ENCODE measurements at places on chromosomes 4 and X.

DNA sequence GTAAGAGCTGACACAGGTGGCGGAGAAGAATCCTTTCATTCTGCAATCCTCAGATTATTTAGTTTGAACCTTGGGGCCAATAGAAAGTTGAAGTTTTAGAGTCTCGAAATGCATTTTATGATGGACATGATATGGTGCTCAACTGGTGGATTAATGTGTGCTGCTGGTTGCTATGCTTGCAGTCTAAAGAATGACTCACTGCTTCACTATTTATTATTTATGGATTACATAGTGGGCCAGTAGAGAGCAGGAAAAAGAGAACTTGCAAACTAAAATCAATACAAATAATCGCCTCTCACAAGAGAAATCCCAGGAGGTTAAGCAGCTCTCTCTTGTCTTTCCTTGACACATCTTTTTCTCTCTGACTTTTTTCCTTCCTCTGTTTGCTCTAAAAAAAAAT is 2326.8 kb upstream of the AGA start:
- DNase-seq = no peak

- DNase-seq = no peak
These were observed 118.9 kb downstream of the RAB28 start for GRCh38 chr4:13365195-13365594.

GRCh38 chr4:92447255-92447905 is 143.6 kb downstream of the GRID2 start:
- DNase-seq = no peak

DNA sequence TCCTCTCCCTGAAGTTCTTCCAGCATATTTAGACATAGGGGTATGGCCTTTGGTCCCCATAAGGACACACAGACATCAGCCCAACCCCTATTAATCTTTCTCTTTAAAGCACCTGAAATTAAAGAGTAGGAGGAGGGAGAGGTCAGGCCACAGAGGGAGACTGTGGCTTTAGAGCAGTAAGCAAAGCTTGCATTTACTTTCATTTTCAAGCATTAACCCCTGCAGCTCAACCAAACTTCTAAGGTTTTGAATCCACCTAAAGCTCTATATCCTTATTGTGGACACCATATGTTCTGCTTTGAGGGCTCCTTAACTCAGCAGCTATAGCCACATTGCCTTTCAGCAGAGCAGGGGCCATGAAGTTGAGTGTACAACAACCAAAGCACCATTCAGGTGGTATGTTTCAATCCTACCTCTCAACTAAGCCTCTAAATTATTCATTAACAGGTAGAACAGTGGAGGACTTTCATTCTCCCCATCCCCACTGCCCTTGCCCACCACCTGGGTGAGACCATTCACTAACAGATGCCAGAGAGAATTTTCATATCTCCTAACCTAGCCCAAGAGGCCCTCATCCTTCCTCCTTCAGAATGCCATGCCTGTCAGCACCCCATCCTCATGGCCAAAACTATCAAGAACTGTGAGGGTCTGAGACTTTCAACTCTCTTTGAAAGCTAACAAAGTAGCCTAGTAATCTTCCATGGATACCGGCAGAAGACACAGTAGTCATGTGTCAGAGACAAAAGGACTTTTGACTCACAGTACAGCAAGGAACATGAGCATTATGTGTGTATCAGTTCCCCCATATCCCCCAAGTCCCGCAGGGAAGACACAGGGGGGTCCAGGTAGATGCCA is 20.8 kb downstream of the LIN54 start:
- no peak for DNase-seq

GRCh38 chr4:2837904-2838496 is 5.6 kb upstream of the ADD1 start:
- no peak for DNase-seq

- DNase-seq = no peak
These were observed 87.2 kb downstream of the HS3ST1 start for GRCh38 chr4:11341337-11342043.

DNA sequence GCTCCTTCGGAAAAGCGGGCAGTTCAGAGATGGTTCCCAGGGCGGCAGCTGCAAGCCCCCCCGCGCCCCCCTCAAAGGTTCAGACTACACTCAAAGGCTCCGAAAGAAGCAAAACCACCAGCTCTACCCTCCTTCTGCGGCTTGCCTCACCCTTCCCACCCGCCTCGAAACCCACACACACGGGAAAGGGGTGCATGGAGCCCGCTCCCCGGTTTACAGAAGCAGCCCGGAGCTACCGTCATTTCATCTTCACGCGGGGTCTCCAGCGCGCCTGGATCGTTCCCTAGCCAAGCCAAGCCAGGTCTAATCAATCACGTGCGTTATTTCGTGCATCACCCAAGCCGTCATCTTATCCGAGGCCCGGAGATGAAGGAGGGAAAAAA is 1.2 kb downstream of the NLGN4X start:
- DNase-seq = no peak

DNA sequence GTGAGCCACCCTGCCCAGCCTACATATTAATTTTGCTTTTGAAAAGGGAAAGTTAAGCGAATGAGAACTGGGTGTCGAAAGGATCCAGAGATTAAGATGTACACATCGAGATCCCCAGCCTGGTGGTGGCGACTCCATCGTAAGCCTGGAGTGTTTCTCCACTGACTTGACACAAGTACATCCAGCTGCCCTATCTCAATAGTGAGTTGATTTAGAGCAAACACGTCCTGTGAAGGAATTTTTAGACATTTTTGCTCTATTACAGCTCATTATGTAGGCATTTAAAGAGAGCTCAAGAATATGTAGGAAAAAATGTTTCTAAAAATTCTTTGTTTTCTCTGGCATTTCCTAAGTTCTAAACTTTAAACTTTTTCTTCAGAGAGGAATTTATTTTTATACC is 11.7 kb upstream of the CLDN34 start:
- peak; percentile 67 for DNase-seq

DNA sequence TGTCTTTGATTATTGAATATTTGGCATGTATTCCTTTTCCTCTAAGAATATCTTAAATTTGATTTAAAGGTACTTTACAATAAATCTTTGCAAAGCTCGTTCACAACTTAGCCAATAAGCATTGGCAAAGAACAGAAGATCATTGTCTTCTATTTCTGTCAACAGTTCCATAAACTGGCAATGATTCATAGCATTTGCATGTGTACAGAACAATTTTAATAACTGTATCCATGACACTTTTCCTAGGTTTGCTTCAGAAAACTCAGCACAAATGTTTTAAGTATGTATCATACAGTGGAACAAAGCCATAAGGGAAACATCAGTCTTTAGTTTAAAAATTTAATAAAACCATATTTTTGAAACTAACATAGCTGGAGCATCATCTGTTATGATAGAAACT is 462.7 kb upstream of the RPS6KA3 start:
- no peak for DNase-seq

- DNase-seq = no peak
These were observed 92.6 kb downstream of the NSUN7 start for GRCh38 chr4:40842318-40842717.

- no peak for DNase-seq
These were observed 128.1 kb upstream of the STK26 start for GRCh38 chrX:131894995-131895394.

GRCh38 chr4:101271516-101271915 is 75.8 kb downstream of the PPP3CA start:
- DNase-seq = no peak

DNA sequence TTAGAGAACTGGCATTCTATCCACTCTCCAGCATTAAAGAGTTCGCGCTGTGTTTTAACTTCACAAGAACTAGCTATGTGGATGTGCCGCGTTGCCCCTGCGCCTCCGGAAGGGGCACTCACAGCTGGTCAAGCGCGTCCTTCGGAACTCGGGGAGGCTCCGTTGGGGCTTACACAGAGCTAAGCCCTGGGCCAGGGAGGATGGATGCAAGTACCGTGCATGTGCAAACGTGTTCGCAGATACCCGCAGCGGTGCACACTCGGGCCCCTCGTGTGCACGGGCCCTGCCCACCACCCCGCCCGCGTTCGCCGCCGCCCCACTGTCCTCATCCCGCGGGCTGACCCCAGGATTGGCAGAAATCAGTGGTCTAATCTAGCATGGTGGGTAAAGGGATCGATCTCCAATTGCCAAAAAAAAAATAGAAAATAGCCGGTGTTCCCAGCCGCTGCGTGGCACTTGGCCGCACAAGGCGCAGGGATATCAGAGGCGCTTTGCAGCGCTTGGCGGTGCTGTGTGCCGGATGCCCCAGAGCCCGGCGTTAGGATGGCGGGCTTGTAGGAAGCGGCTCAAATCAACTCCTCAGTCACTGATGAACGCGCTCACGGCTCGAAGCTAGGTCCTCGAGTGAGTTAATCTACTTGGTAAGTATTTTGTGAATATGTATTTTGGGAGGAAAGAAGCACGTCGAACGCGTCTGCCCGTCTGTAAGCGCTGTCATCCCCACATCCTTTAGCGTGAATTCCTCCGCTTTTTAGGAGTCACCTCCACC is 989 bp upstream of the PCDH10 start:
- no peak for DNase-seq

- no peak for DNase-seq
These were observed 631 bp downstream of the EVC start for GRCh38 chr4:5711479-5712184.

GRCh38 chr4:81412946-81413495 is 58.7 kb downstream of the RASGEF1B start:
- no peak for DNase-seq

GRCh38 chr4:11118513-11118912 is 310.2 kb downstream of the HS3ST1 start:
- DNase-seq = no peak

DNA sequence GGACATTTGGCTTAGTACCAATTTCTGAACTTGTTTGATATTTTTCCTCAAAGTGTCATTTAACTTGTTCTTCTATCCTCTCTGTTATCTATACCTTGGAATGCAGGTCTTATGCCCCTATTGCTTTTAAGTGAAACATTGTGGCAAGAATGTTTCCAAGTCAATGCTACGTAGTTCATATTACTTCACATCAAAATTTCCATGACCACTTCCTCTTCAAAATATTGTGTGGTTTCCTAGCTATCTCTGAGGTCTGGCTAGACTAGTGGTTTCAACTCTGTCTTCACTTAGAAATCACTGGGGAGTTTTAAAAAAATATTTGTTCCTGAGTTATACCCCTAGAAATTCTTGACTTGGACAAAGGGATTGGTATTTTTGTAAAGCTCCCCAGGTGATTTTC is 20.2 kb upstream of the RASGEF1B start:
- no peak for DNase-seq

GRCh38 chrX:3655181-3655580 is 58.3 kb downstream of the PRKX start:
- DNase-seq = no peak

- DNase-seq = no peak
These were observed 83.4 kb upstream of the AFAP1 start for GRCh38 chr4:8022767-8023695.

GRCh38 chr4:61924131-61924530 is 724.0 kb downstream of the ADGRL3 start:
- no peak for DNase-seq
